Stimulated activated CD4-positive, alpha-beta T cell treated with anti-CD3 and anti-CD28 coated beads, Interleukin-4, amount 100 ng/mL, for 48 hours (primary cell): ENCODE measurements at places on chromosomes 12 and 14.

DNA sequence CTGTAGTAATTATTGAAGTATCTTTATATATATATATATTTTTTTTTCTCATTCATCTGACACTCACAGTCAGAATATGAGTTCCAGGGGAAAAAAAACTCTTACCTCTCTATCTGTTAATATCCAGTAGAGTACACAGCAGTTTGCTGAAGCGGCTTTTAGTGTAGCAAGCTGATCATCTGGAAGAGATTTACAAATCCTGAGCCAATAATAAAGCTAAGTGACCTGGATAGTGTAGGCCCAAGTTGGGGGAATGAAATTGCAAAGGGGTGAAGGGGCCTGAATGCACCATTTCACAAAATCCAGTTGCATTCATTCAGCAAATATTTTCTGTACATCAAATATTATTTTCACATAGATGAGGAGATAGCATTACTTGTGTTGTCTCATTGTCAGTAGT is 234.6 kb upstream of the FLRT2 start:
- DNase-seq = no peak

GRCh38 chr12:123337070-123337469 is 27.6 kb downstream of the SBNO1 start:
- no peak for DNase-seq

- DNase-seq = no peak
These were observed 36.2 kb downstream of the GNPTAB start for GRCh38 chr12:101794574-101794973.

DNA sequence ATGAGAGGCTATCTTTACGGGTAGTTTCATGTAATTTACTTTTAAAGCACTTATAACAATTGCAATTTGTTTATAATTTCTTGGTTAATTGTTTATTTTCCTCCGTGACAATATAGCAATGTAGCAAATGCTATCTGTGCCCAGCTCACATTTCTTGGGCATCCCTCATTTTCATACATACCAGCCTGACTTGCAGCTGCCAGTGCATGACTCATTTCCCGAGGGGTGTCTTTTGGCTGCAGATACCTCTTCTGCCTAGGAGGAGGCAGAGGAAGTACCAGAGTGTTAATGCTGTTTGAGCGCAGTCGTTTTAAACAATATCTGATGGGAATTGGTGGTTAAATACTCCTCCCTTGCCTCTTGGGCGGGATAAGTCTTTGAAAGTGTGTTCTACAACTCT is 104.2 kb upstream of the ABCD2 start:
- no peak for DNase-seq

DNA sequence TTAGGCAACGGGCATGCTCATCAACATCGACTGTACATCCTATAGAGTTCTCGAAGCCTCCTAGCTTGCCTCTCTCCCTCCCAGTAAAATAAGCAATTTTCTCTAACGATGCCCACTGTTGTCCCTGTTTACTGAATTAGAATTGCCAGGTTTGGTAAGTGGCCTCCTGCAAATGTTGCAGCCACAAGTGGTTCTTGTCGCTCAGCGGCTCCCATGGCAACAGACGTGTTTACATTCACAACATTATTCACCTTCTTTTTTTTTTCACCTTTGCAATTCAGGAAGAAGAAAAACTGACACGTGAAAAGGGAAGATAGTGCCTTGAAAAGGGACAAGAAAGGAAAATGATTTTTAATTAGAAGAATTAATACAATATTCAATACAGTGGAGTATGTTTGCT is 100.9 kb upstream of the PKP2 start:
- no peak for DNase-seq

DNA sequence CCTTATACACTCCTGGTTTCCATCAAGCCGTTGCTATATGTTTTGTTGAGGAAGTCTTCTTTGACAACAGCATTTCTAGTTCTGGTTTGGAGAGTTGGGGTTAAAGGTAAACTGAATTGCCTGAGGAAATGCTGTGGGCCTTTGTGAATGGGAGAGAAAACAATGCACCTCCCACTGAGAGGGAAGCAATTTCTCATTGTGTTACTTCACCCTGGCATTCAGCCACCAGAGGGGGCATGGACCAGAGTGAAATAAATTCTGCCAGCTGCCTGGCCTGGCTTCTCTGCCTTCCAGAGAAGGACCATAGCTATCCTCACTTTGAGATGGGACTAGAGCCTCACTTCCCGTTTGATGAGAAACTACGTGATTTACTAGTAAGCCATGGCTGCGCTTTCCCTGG is 475.3 kb downstream of the EGLN3 start:
- peak; percentile 1 for DNase-seq

- no peak for DNase-seq
These were observed 775 bp downstream of the NEMF start for GRCh38 chr14:49851813-49852212.

DNA sequence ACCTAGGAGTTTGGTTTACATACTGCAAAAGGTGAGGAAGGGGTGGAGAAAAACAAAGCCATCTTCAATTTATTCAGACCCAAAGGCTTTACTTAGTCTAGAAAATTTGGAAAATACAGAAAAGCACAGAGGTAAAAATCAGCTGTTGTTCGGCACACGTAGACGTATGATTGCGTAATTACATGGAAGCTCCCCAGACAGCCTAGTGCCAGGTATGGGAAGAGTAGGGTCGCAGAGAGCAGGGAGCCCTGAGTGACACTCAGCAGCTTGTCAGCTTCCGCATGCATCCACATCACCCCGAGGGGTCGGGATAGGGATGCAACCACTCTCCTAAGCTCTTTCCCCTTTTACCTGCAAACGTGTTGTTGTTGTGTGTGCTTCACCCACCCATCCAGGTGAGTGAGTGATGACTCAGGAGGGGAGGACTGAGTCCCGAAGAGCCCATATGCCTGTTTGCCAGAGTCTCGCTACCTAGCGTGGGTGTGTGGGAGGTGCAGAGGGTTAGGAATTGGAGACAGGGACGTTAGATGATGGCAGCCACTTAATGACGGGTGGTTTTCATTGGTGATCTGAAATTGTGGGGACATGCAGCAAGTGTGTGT is 20.1 kb downstream of the PIWIL1 start:
- no peak for DNase-seq

- DNase-seq = peak; percentile 7
These were observed 756 bp downstream of the TULP3 start for GRCh38 chr12:2891240-2892053.

DNA sequence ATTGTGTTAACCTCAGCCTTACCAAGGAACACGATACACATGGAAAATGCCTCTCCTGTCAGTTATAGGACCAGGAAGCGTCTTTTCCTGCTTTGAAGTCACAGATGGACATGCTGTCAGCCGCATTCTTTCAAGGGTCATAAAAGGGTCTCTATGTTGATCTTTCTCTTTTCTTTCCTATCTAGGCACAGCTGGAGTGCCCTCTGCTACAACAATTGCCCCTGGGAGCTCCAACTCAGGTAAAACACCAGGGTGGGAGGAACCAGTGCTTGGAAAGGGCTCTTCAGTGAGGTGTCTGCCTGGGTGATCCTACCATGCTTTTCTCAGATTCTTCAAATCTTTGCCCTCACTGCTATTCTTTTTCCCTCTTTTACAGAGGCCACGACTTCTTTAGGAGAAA is 157.4 kb upstream of the CNTN1 start:
- no peak for DNase-seq

DNA sequence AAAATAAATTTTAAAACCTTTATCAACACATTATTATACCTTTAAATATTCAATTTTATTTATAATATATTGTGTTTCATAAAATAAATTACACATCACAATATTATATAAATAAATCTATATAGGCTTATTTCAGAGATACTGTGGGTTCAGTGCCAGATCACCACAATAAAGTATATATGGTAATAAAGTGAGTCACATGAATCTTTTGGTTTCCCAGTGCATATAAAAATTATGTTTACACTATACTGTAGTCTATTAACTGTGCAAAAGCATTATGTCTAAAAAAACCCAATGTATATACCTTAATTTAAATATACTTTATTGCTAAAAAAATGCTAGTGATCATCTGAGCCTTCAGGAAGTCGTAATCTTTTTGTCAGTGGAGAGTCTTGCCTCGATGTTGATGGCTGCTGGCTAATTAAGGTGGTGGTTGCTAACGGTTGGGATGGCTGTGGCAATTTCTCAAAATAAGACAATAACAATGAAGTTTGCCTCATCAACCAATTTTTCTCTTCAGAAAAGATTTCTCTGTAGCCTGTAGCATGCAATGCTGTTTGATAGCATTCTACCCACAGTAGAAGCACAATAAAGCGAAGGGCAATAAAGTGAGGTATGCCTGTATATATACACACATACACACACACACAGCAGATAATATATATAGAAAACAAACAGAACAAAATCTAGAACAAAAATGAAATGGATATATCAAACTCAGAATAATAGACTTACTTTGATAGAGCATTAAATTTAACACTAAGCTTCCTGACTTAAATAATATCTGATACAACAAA is 32.4 kb downstream of the CCDC59 start:
- DNase-seq = no peak

DNA sequence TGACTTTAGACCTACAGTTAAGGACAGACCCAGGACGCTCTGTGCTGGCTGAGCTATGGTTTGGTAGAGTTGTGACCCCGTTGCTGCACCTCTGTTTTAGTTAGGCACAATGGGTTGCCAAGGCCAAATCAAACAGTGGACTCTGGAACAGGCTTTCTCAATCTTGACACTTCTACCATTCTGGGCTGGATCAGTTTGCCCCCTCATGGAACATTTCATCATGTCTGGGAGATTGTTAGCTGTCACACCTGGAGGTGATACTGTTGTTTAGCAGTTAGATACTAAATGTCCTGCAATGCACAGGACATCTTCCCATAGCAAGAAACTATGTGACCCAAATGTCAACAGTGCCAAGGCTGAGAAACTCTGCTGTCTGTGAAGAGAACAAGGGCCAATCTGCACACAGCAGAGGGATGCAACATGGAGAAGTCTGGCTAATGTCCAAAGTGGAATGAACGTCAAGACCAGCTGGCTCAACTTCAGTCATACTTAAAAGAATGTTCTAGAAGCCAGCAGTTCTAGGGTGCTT is 65.6 kb upstream of the DICER1 start:
- no peak for DNase-seq

GRCh38 chr12:42588524-42589464 is 752 bp downstream of the PRICKLE1 start:
- no peak for DNase-seq

- no peak for DNase-seq
These were observed 300.9 kb downstream of the CACNA1C start for GRCh38 chr12:2353691-2354090.
